ENCODE measurements at places on chromosomes 11 and 22.

DNA sequence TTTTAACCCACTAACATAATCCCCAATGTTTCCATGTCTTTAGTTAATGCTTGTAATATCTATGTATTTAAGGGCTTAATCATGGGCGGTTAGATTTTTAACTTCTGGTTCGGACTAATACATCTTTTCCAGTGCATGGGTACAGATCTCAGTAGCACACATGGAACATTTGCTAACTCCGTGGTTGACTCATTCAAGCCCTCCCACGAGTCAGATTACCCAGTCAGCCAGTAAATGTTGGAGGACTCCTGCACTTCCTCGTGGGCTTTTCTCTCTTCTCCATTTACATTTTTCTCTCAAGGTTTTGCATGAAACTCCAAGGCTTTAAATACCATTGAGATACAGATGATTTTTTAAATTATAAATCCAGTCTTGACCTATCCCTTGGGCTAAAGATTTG, 313.9 kb downstream of the ST3GAL4 start:
- no peak for DNase-seq

GRCh38 chr22:49768951-49769690, 58.6 kb downstream of the BRD1 start:
- no peak for DNase-seq

DNA sequence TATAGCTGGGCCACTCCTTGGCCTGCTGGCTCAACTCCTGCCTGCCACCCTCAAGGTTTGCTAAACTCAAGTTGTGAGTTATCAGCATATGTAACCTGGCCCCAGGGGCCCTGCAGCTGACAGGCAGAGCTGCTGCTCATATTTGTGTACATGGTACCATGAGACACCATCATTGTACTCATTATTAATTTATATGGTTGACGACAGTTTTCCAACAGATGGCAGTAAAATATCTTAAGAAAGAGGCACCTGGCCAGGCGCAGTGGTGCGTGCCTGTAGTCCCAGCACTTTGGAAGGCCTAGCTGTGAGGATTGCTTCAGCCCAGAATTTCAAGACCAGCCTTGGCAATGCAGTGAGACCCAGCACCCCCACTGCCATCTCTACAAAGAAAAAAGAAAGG, 11.4 kb upstream of the DENND5A start:
- no peak for DNase-seq

GRCh38 chr11:62115085-62115694, 8.6 kb upstream of the INCENP start:
- no peak for DNase-seq

DNA sequence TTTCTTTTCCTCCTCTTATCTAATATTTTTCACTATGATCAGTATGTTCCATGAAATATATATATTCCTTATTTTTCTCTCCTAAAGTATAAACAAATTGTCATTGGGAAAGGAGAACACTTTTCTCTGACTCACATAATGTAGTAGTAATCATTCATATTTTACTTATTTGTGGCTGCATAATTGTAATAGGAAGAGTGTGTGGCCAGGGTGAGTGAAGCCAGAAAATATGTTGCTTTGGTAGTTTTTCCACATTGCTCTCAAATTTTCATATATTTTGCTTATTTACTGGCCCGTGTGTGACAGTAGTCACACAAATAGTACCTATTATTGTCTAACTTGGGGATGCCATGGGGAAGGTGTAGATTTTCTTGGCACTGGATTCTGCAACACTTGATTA, 172.1 kb downstream of the DYNC2H1 start:
- no peak for DNase-seq

DNA sequence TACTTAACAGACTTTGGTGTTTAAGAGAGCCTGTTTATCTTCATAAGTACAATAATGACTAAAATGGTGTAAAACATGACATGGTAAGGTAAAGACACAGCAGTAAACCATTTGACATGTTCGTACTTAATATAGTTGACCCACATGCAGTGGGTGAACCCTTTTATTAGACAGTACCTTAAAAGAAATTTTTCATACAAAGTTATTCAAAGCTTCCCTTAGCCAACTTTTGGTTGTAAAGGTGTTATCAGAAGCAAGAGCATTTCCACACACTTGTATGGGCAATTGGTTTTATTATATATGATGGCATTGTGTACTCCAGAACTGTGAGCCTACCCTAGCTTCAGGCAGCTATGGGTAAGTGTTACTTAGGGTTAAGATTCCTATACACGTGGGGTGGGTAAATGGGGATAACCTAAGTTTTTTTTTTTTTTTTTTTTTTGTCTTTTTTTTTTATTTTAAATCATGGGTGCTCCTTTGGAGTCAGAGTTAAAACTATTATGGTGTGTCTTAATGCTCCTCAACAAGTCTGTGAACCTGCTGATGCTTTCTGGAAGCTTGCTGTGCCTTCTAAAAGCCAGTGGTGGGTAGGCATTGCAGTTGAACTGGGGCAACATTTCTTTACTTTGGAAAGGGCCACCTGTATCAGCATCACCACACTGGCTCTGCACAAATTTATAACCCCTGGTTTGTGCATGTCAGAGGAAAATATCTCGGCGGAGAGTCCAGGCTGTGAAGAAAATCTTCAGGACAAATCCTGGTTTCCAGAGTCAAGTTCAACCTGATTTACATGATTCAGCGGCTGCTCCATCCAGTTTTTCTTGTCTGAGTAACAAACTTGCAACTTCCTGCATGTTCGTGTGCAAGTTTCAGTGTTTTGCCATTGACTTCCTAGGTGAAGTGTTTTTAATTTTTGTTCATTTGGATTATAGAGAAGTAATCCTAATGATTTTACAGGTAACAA, 3.3 kb downstream of the PCF11 start:
- no peak for DNase-seq

- DNase-seq = no peak
Observed at GRCh38 chr11:128830290-128831173, 36.6 kb downstream of the KCNJ1 start.

DNA sequence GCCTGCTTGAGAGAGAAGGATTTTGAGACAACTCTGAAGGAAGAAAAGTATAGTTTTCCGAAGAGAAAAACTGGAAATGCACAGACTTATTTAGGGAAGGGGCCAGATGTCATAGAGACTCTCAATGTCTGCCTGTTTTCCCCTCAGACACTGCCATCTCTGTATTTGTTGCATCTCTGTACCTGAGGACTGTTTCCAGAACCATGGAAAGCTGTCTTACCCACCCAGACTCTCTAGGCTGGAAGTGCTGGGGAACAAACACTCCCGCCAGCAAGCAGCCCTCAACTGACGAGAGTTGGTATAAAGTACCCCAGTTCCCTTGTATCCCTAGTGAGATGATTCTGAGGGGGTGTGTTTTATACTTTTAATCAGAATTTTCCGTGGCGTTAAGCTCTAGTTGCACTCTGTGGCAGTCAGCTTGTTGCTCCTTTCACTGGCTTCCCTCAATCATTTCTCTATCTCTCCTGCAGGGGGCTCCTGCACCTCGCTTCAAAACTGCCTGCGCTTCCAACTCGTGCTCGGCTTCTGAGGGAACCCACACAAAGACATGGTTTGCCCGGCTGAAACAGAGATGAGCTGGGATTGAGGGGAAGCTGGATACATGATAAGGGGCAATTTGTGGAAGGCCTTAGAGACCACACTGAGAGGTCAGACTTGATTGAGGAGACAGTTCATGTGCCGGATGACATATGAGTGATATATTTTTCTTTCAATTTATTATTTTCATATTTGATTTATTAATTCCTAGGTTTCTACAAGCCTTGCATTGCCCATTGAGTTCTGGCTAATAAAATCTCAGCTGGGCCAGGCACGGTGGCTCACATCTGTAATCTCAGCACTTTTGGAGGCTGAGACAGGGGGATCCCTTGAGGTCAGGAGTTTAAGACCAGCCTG, 36.9 kb upstream of the CLPB start:
- peak; percentile 50 for DNase-seq

- no peak for DNase-seq
Observed at GRCh38 chr22:31247726-31248125, 35.6 kb downstream of the LIMK2 start.

GRCh38 chr22:45692549-45692948, 20.9 kb downstream of the ATXN10 start:
- no peak for DNase-seq

DNA sequence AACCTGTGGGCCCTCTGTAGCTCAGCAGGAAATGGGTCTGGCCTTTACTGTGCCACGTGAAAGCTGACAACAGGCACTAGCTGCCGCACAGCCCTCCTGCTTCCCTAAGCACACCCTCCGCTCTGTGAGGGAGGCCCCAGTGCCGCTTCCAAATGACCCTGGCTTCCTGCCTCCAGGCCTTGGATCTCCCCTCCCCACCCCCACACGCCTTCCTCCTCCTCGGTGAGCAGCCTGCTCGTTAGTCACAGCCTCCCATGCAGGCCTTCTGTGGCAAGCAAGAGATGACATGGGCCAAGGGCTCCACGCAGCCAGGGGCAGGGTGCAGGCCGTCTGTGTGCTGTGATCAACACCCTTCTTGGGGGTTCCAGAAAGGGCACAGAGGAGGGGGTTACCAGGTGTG, 15.3 kb upstream of the RASL10A start:
- DNase-seq = no peak

- no peak for DNase-seq
Observed at GRCh38 chr22:20912494-20912893, 4.7 kb upstream of the CRKL start.

DNA sequence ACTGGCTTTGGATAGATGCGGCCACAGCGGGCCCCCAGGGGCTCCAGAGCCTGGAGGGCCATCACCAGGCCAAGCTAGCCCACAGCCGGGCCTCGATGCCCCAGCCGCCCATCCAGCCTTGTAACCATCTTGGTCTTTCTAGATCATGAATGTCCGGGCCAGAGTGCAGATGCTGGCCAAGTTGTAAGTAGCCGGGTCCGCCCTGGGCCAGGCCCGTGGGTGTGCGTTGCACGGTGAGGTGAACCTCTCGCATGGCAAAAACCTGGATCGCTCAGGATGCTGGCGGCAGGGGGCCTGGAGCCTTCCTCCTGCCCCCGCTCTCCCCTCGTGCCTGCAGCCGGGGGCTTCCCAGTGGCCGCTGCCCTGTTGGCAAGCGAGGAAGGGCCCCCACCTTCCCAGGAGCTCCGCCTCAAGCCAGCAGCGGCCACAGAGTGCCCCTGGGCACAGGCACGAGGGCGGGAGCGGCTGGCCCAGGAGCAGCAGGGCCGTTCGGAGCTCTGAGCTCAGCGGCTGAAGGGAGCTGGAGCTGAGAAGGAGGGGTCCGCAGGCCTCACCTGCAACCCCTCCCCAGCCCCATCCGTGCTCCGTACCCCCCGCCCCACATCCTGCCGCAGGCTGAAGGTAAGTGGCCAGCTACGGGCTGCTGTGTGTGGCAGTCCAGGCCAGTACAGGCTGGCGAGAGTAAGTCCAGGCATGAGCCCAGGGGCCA, 10.9 kb upstream of the MRPL23 start:
- no peak for DNase-seq

DNA sequence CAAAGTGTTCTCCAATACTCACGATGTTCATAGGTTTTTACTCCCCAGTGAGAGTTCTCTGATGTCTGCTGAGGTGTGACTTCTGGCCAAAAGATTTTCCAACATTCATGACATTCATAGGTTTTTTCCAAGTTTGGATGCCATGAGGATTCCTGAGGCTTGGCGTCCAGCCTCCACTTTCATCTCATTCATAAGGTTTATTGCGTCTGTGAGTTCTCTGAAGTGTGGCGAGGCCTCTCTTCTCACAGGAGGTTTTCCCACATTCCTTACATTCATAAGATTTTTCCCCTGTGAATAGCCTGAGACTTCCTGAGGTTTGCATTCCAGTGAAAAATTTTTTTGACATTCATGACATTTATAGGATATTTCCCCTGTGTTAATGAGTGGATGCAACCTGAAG, 1014.1 kb downstream of the LRRC4C start:
- no peak for DNase-seq

DNA sequence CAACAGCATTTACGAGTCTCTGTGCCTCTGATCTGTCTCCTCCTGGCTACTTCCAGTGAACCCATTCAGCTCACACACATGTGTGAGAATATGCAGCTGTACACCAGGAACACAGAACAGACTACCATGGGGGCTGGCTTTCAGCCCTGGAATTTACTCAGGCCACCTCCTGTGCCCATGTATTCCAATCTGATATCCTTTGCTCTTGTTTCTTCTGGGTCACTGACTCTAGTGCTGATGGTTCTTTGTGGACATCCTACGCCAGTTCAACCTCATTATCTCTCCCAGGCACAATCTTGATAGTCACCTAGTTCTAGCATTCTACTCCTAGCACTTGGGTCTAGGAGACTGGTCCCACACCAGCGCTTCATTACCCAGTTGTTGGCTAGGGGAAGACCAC, 23.0 kb upstream of the ZC3H12C start:
- no peak for DNase-seq

GRCh38 chr11:36822829-36823228, 224.8 kb upstream of the RAG2 start:
- no peak for DNase-seq

- DNase-seq = no peak
Observed at GRCh38 chr22:41366323-41367029, 15.3 kb upstream of the TEF start.

GRCh38 chr11:114559425-114560310, at the start of gene NXPE1:
TSS of gene NXPE1 (minus strand) at chr11:114559881. CDS start at chr11:114551201, 8,680 bp downstream.
- no peak for DNase-seq

GRCh38 chr22:29231971-29232959, 26.6 kb downstream of the EMID1 start:
- DNase-seq = no peak

DNA sequence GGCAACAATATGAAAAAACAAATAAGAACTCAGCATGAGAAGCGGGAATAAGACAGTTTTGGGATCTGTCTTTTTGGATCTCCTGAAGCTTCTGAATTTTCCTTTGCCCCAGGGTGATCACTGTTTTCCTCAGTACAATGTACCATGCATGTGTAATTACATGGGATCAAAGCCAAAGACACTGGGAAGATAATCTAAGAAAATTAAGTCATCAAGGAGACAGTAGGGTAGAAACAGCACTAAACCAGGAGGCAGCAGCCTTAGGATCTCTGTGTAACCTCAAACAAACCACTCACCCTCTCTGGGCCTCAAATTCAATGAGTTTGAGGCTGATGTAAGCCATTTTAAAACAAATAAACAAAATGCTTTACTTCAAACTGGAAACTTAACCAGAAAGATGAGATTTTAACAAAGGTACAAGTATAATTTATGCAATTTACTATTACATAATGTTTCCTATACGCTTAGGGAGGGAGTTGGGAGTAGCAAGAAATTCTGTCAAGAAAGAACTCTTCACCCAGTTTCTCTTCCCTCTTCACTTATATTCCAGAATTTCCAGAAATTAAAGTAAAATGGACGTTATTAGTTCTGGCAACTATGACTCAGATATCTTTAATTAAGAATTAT, 77.0 kb downstream of the RAB30 start:
- no peak for DNase-seq

GRCh38 chr11:12569499-12570425, 104.5 kb upstream of the TEAD1 start:
- no peak for DNase-seq

All from stimulated activated CD4-positive, alpha-beta T cell treated with anti-CD3 and anti-CD28 coated beads, Interleukin-12 subunit alpha, Interleukin-12 subunit beta, amount 100 ng/mL, for 48 hours (primary cell).